Activated naive CD4-positive, alpha-beta T cell treated with Interleukin-2 at 50 U/mL for 16 hours (primary cell): ENCODE measurements at places on chromosomes 16 and 17.

DNA sequence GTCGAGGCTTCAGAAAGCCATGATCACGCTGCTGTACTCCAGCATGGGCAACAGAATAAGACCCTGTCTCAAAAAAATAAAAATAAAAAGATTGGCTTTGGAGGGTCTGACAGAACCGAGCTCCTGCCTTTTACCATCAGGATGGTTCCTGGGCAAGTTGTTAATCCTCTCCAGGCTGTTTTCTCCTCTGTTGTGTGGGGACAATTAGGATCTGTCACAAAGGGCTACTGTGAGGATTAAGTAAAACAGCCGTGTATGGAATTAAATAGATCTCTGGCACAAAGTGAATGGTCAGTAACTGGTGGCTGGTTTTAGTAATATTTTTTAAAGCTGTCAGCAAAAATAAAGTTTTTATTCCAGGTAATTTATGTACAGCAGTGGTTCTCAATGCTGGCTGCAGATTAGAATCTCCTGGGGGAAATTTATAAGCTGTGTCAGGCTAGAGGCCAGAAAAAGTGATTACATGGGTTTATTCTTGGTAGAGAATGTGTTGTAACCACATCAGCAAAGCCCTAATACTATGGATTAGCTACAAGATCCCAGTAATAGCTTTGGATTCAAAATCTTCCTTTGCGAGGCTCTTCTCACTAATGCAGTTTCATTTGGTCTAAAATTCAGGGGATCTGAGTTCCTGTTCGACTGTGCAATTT is 47.2 kb downstream of the GPRC5B start:
- no peak for DNase-seq

- no peak for DNase-seq
Measured at GRCh38 chr17:75590849-75591721, 3.5 kb downstream of the MYO15B start.

DNA sequence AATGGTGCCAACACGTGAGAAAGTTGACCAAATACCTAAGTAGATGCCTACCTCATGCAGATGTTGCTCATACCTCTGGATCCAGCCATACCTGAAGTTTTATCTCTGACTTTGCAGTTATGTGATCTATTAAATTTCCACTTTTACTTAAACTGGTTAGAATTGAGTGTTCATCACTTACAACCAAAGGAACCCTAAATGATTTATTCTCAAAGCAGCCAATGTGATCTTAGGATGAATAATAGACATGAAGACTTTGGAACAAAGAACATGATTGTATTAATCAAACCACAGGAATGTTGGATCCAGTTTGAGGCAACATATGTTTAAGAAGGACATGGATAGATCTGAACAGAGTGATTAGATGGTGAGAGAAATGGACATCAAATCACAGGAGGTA is 68.7 kb downstream of the IRX6 start:
- no peak for DNase-seq

DNA sequence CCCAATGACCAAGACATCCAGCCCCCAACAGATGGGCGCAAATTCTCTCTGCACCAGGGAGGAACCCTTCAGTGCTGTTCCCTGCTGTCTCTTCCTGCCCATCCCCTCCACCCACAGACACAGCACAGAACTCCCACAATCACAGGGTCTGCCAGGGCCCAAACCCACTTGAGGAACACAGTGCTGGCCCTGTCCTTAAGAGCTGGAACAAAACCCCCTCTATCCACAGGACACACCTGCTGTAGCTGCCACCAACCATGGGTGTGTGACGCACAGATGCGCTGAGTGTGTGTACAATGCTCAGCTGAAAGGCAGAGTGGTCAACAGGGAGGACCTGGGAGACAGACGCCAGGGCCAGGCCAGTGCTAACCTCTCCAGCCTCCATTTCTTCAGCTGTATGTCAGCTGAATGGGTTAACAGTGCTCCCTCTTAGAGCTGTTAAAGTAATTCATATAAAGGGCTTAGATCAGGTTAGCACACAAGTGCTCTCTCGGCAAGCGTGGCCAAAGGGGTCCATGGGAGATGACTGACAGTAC is 62.1 kb downstream of the AMFR start:
- DNase-seq = no peak

- DNase-seq = no peak
Measured at GRCh38 chr17:6454495-6455320, 10.5 kb downstream of the PIMREG start.
